ENCODE measurements at places on chromosomes 3 and 15. TPM values are rescaled to one million over a fixed set of nuclear protein-coding genes. Genes with fewer than 3 reads are reported as not detected.
A peak's percentile ranks its signal among the peaks of the same experiment; 100 is the strongest.

GRCh38 chr3:186823386-186823785 lies 17.1 kb upstream of the RFC4 start:
- peaks cover 7% of the 10 kb centered on the region for H3K4me1 ChIP-seq
- no peaks in the 10 kb centered on the region for H3K27me3 ChIP-seq
- H3K4me3 ChIP-seq = no peak overlapping the region
- DNase-seq = no peak
- H3K36me3 ChIP-seq = no peaks in the 10 kb centered on the region
- H3K27ac ChIP-seq = no peak overlapping the region

DNA sequence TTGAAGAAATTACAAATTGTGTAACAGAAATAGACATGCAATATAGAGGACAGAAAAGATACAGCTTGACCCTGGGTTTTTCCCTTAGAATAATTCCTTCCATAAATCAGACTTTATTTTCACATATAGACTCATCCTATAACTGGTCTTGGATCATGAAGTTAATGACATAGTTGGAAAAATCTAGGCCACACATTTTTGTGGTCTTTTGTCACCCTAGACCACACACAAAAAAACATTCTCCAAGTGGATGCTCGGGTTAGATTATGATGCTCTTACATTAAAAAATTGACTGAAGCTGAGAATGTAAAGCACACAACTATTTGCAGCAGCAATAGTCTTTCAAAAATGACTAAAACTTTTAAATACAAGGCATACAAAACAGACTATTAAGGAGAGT lies 7.5 kb upstream of the PLA2G4D start:
- H3K36me3 ChIP-seq = no peaks in the 10 kb centered on the region
- no peak overlapping the region for H3K27ac ChIP-seq
- no peak overlapping the region for H3K4me3 ChIP-seq

DNA sequence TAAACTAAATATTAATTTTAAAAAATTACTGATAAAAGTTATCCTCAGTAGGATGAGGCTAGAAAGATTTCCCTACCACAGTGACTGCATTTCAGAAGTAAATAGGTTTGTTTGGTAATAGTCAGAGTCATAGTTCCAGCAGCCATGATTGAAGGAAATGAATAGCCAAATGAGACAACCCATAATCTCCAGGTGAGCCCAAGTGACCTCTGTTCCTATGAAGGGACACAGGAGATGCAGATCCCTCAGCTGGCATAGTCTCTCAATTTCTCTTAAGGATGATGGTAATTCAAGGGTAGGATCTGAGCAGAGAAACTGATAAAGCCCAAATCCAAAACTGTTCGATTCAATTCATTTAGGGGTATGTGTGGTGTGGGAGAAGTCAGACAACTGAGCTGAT lies 461.8 kb downstream of the RAP2B start:
- no peak overlapping the region for H3K27ac ChIP-seq
- H3K4me1 ChIP-seq = no peaks in the 10 kb centered on the region
- H3K27me3 ChIP-seq = no peaks in the 10 kb centered on the region
- no peak for DNase-seq
- no peaks in the 10 kb centered on the region for H3K36me3 ChIP-seq

DNA sequence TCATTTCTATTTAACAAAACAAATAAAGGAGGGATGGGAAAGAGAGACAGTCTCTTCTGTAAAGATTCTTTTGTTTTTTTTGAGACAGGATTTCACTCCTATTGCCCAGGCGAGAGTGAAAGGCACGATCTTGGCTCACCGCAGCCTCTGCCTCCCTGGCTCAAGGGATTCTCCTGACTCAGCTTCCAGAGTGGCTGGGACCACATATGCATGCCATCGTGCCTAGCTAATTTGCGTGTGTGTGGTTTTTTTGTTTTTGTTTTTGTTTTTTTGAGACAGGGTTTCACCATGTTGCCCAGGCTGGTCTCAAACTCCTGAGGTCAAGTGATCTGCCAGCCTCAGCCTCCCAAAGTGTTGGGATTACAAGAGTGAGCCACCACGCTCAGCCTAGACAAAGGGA lies 23.3 kb downstream of the STAG1 start:
- no peaks in the 10 kb centered on the region for H3K27me3 ChIP-seq
- peak overlapping the region; percentile 3 for H3K4me3 ChIP-seq
- peaks cover 6% of the 10 kb centered on the region for H3K4me1 ChIP-seq
- no peaks in the 10 kb centered on the region for H3K36me3 ChIP-seq

- no peaks in the 10 kb centered on the region for H3K36me3 ChIP-seq
- peak overlapping the region; percentile 70 for H3K27ac ChIP-seq
- peak; percentile 20 for DNase-seq
Measured at GRCh38 chr3:27590437-27591298, 106.5 kb upstream of the SLC4A7 start.

DNA sequence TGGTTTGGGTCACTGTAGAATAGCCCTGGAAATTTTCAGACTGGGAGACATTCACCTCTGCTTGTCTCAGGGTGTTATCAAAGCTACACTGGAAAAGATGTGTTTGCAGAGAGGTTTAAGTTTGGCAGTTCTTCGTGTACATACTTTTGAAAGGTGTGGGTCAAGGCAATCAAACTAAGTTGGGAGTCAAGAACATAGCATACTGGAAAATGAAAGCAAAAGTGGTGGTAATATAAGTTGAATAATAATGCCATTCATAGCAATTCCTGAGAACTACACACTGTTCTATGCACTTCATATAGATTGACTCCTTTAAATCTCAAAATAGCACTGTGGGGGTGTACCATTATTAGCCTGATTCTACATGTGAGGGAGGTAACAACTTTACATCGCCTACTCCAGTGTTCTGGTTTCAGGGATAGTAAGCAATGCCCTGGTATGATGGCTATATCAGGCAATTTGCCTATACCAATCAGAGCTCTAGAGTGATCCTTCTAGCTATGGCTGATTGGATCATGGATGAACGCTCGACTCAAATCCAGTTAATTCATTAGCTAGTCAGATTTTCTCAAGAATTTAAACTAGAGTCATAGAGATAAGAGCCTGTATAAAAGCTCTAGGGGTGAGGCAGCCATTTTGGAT lies 44.6 kb upstream of the RASGRP1 start:
- H3K4me3 ChIP-seq = no peak overlapping the region
- no peaks in the 10 kb centered on the region for H3K4me1 ChIP-seq
- H3K27me3 ChIP-seq = no peaks in the 10 kb centered on the region
- no peak for DNase-seq
- H3K27ac ChIP-seq = no peak overlapping the region
- no peaks in the 10 kb centered on the region for H3K36me3 ChIP-seq

GRCh38 chr15:62164014-62164395 lies 1.1 kb downstream of the C2CD4B start:
- no peaks in the 10 kb centered on the region for H3K36me3 ChIP-seq
- H3K4me1 ChIP-seq = no peaks in the 10 kb centered on the region

TRPM7 gene
- 108 TPM for total RNA-seq

ACKR4 gene
- 4.1 TPM for total RNA-seq

ITIH1 gene
- total RNA-seq = 0.18 TPM

PLOD2 gene
- total RNA-seq = 23.5 TPM
